ENCODE measurements at places on chromosomes 2 and 18.

GRCh38 chr2:31739161-31739560, 158.4 kb upstream of the SRD5A2 start:
- no peak for DNase-seq

DNA sequence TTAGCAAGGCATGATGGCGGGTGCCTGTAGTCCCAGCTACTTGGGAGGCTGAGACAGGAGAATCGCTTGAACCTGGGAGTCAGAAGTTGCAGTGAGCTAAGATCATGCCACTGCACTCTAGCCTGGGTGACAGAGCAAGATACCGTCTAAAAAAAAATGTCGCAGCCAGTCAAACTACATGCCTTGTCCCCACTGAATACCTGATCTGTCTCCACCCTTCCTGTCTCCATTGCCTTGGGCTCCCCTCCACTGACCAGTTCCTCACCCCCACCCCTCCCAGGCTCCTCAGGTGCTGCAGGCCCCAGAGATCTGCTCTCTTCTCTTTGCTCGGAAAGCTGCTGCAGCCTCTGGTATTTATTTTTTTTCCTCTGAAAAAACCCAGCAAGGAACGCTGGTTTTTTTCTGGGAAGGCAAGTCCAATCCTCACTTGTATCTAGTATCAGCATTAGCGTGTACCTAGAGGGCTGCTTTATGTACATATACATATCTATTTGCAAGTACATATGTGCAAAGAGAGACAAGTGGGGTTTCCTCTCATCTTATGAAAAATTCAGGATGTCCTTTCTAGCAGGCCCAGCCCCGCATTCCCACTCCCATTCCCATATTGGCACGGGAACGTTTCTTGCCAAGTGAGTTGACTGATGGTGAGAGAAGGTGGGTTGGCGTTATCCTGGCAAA, 4.4 kb downstream of the PSD4 start:
- DNase-seq, result no peak

GRCh38 chr2:20611844-20612356, 39.0 kb downstream of the HS1BP3 start:
- DNase-seq, result no peak

- peak; percentile 89 for DNase-seq
Measured at GRCh38 chr2:240565333-240566202, 2.7 kb upstream of the RNPEPL1 start.

DNA sequence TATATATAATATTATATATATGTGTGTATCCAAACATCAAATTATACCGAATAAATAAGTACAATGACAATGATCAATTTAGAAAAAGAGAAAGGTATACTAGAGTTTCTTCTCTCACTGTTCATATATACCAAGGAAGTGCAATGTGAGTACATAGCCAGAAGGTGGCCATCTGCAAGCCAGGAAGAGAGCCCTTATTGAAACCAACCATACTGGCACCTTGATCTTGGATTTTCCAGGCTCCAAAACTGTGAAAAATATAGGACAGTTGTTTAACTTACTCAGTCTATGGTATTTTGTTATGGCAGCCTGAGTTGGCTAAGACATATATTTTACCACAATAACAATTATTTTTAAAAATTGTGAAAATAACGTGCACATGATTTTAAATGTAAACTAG, 1490.2 kb upstream of the SLC39A10 start:
- DNase-seq, result peak; percentile 33

- DNase-seq, result no peak
Measured at GRCh38 chr2:221931251-221931991, 359.3 kb upstream of the EPHA4 start.

DNA sequence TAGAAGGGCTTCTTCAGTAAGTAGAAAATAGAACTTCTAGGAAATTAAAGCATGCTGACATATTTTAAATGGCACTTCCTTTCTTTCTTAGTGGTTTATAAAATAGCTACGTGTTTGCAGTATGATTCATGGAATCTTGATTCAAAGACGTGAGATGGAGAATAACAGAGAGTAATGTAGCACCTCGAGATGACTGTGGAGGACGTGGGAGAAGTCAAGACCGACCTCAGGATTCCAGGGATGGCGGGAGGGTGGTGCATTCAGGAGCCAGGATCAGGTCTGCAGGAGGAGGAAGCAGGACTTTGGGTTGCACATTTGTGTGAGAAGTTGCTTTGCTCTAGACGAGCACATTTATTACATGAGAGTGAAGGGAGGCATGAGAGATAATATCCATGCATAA, 56.0 kb downstream of the DCDC2C start:
- DNase-seq, result no peak

GRCh38 chr2:212766921-212767320, 228.3 kb upstream of the ERBB4 start:
- no peak for DNase-seq
